ENCODE measurements at places on chromosomes 4 and X. TPM values are rescaled to one million over a fixed set of nuclear protein-coding genes. Genes with fewer than 3 reads are reported as not detected.

C1QTNF7 gene
- 0.25 TPM for total RNA-seq

MTHFD2L gene
- 25.3 TPM for total RNA-seq

NDP gene
- 24.3 TPM for total RNA-seq

ACE2 gene
- total RNA-seq: 0.49 TPM

TRAPPC2 gene
- 41.6 TPM for total RNA-seq

SOX3 gene
- total RNA-seq: 6.4 TPM

SLC10A4 gene
- total RNA-seq: 5.2 TPM

ADAMTS3 gene
- 14.8 TPM for total RNA-seq

DIPK2B gene
- 6.4 TPM for total RNA-seq

LRCH2 gene
- total RNA-seq: 40.8 TPM

RAB39B gene
- 24.6 TPM for total RNA-seq

AGTR2 gene
- total RNA-seq: not detected

RTL5 gene
- 8.4 TPM for total RNA-seq

STBD1 gene
- 0.74 TPM for total RNA-seq

VCX gene
- total RNA-seq: not detected

IL2RG gene
- total RNA-seq: 0.25 TPM

UGT2B15 gene
- total RNA-seq: not detected

RAB33A gene
- 24.1 TPM for total RNA-seq

NHSL2 gene
- 1.7 TPM for total RNA-seq

CTAG1B gene
- not detected for total RNA-seq

MID1IP1 gene
- 16.5 TPM for total RNA-seq

PCYT1B gene
- total RNA-seq: 21.1 TPM

ERVMER34-1 gene
- 0.98 TPM for total RNA-seq

SHOX gene
- 0.25 TPM for total RNA-seq

BEX4 gene
- total RNA-seq: 77.2 TPM

STATH gene
- not detected for total RNA-seq

WNK3 gene
- total RNA-seq: 48.2 TPM

POLR2B gene
- total RNA-seq: 179 TPM

PGAM4 gene
- total RNA-seq: not detected

PSMD10 gene
- total RNA-seq: 67.4 TPM

GAGE12F gene
- total RNA-seq: not detected

OTUD6A gene
- total RNA-seq: not detected

EIF2S3 gene
- 153 TPM for total RNA-seq

Measured in temporal lobe (tissue), 4 donors.